ENCODE measurements at places on chromosomes 7 and 10. TPM values are rescaled to one million over a fixed set of nuclear protein-coding genes. Genes with fewer than 3 reads are reported as not detected.
A peak's percentile ranks its signal among the peaks of the same experiment; 100 is the strongest.

DNA sequence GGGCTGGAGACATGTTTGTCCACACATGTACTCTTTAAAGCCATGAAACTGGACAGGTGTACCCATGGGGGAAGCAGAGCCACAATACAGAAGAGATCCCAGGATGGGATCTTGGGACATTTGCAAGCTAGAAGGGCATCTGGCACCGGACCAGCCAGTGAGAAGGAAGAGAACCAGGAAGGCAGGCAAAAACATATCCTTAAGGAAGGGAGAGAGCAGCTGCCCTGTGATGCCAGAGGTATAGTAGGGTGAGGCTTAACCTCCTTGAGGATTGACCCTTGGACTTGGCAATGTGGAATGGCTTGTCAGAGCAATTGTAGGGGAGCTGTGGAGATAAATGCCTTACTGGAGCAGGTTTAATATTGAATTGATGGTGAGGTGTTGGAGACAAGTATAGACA lies 17.9 kb upstream of the SUV39H2 start:
- DNase-seq: no peak

DNA sequence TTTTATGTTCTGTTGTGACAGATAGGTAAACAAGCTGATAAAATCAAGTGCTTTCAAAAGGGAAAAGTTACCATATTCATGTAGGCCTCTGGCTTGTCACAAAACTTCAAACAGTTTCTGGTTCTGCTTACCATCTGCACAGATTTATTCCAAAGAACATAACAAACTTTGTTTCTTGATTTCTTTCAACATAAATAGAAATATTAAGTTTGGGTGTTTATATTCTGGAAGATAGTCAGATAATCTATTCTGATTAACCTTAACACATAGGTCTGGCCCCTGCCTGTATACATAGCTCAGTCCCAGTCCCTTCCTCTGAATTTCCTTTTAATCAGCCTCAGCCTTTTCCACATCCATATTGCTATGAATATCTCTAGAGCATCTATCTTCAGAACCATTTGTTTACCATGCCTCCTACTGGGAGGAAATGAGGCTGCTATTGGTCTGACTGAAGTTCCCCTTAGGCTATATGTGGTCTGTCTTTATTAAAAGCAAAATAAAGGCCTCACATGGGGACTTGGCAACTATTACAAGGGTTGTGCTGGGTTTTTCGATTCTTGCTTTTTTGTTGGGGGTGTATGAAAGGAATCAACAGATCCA lies 319.0 kb downstream of the HPSE2 start:
- no peak for DNase-seq

GRCh38 chr7:92417913-92418312 lies 29.4 kb upstream of the GATAD1 start:
- DNase-seq: no peak

DNA sequence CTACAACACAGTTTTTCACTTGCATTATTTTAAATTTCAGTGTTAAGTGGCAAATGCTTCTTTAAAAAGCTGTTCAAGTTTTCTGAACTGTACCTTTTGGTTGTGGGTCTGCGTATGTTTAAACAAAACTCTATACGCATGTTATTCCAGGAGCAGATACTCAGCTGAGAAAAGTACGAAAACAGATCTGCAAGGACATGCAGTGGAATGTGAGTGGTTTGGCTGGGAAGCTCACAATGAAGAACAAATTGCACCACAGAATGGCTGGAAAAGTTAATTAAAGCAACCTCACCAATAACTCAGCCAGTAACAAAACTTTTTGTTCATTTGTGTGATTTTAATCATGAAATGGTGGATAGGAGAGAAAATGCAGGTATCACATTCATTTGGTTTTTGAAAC lies 17.6 kb downstream of the GLI3 start:
- DNase-seq: peak; percentile 60

FAM25C gene
- not detected for polyA plus RNA-seq

All from GM23248 (cell line).